NCI-H460 (cell line): ENCODE measurements at places on chromosomes 12 and 14.
A peak's percentile ranks its signal among the peaks of the same experiment; 100 is the strongest.

DNA sequence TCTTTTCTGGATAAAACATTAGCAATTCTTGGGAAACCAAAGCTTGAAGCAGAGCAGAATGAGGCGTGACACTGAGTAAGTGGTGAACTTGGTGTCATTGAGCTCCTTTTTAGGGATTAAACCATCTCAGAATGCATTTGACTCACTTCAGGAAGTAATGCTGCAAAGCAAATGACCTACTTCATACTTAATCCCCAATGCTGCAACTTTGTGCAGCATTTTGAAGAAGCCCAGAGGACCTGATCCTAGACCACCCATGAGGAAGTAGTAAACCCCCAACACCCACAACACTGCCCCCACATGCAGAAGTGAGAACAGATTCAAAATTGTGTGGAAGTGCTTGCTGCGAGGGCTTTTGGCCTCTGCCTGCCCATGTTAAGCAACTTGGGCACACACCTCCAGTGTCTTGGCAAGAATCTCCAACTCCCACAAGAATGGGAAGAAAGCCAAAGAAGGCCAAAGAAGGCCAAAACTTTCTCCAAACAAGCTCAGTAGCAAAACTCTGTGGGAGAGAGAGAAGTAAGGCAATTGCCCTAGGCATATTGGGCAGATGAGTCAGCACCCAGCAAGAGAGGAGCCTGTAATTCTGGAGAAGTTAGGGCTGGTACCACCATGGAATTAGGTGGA is 69.2 kb upstream of the ETV6 start:
- no peak for DNase-seq

GRCh38 chr12:26939192-26939832 is 1.0 kb downstream of the FGFR1OP2 start:
- no peak for DNase-seq

GRCh38 chr14:103581206-103581605 is 18.4 kb downstream of the COA8 start:
- DNase-seq, result no peak

- DNase-seq, result no peak
Measured at GRCh38 chr12:70646850-70647249, 9.6 kb upstream of the PTPRB start.

GRCh38 chr12:124032265-124032886 is 59.4 kb downstream of the ZNF664 start:
- peak; percentile 49 for DNase-seq
